Activated CD8-positive, alpha-beta T cell treated with anti-CD3 and anti-CD28 coated beads, Interleukin-2, amount 10 ng/mL, durations not matched to agents 7 days and 5 days (primary cell): ENCODE measurements at places on chromosomes 4 and X.

- DNase-seq, result no peak
Measured at GRCh38 chrX:155864655-155865054, 16.5 kb upstream of the VAMP7 start.

DNA sequence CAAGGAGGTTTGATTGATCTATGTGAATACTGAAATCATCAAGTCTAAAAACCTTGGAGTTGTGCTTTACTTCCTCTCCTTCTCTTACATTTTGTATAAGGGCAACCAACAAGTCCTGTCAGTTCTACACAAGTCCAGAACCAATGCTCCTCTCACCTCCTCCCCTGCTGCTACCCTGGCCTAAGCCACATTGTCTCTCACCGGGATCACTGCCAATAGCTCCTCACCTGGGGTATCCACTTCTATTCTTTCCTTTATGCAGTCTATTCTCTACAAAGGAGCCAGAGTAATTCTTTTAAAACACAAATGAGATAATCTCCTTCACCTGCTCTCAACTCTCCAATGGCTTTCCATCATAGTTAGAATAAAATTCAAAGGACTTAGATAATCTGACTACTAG lies 13.3 kb upstream of the ARHGEF6 start:
- DNase-seq, result no peak

- no peak for DNase-seq
Measured at GRCh38 chr4:152605641-152606335, 69.9 kb upstream of the FBXW7 start.

DNA sequence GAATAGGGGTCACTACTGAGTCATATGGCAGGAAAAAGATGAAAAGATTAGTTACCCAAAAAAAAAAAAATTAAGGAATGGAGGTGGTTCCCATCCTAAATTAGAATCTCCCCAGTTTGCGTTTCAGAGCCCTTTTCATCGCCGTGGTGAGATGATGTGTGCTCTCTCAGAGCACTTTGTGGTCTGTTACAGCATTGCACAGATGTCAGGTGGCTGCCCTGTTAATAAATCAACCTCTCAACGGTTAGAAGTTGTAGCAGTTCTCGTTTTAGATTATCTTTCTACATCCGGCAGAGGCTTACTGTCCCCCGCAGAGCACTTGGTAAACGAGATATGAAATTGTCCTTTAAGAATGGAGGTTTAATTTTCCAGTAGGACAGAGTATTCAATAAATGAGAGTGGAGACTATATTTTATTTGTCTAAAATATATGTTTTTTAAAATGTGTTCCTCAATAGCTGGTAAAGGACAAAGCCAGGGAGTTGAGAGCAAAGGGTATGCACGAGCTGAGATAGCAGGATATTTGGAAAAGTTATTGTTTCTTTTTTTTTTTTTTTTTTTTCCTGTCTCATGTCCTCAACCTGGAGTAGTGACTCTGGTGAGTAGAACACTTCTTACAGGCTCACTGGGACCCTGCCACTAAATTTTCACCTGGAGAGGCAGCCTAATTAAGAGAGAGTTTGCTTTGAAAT lies 26.9 kb downstream of the AFF1 start:
- peak; percentile 42 for DNase-seq

DNA sequence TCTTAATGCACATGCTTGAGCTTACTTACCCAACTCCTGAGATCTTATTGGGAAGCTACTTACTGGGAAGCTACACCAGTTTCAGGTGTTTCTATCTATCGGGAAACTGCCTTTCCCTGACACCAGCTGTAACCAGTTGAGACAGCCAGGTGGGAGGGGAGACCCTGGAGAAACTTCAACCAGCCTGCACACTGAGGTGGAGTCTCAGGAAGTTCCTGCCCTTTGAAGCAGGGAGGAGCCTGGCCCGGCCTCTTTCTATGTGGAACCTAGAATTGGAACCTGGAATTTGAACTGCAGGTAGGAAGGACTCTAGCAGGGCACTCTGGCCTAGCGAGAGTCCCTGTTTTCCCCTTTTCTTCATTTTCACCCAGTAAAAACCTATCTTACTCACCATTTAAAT lies 425.8 kb upstream of the PABPC4L start:
- DNase-seq, result no peak

DNA sequence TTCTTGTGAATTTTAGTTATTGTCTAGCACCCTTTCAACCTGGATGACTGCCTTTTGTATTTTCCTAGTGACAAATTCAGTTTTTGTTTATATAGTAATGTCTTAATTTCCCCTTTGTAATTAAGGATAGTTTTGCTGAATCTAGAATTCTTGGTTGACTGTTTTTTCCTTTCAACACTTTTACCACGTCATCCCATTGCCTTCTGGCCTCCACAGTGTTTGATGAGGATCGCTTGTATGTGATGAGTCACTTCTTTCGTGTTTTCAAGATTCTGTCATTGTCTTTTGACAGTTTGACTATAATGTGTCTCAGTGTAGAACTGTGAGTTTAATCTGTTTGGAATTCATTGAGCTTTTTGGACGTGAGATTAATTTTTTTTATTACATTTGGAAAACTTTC lies 30.1 kb downstream of the KDM6A start:
- DNase-seq, result no peak

- DNase-seq, result no peak
Measured at GRCh38 chr4:54276641-54277430, 47.7 kb downstream of the PDGFRA start.

- peak; percentile 21 for DNase-seq
Measured at GRCh38 chrX:8981723-8982122, 52.2 kb downstream of the FAM9B start.

DNA sequence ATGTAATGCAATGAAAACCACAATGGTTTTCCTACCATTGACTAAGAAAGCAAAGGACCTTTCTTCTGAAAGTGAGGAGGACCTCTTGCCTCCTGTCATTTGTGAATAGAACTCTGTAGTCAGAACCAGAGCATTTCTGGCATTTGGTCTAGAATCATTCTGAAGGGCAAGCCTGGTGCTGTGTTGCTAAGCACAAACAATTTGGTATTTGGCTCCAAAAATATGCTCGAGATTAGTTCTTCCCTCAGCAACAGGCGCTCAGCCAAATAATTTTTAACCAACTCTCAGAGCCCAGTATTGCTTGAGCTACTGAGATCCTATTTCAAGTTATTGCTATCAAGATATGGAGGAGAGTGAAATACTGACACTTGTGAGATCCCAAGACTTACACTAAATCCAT lies 71.0 kb downstream of the SNCA start:
- DNase-seq, result no peak

GRCh38 chr4:111480510-111480909 lies 664.7 kb upstream of the FAM241A start:
- DNase-seq, result no peak

GRCh38 chrX:97529536-97530200 lies 646.0 kb downstream of the RPA4 start:
- no peak for DNase-seq

- no peak for DNase-seq
Measured at GRCh38 chr4:112296949-112297880, at the start of gene ALPK1. Gene ALPK1 (plus strand): TSS chr4:112297369.

DNA sequence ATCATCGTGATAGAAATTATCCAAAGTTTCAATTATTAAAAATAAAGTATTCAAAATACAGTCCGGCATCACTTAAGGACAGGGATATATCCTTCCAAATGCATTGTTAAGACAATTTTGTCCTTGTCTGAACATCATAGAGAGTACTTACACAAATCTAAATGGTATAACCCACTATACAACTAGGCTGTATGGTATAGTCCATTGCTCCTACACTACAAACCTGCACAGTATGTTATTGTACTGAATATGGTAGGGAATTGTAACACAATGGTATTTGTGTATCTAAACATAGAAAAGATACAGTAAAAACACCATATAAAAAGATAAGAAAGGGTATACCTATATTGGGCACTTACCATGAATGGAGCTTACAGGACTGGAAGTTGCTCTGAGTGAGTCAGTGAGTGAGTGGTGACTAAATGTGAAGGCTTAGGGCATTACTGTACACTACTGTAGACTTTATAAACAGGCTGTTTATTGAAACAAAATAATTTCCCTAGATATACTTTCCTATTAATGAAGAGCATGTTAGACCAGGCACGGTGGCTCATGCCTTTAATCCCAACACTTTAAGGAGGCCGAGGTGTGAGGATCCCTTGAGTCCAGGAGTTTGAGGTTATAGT lies 44.8 kb upstream of the PTPN13 start:
- DNase-seq, result no peak

DNA sequence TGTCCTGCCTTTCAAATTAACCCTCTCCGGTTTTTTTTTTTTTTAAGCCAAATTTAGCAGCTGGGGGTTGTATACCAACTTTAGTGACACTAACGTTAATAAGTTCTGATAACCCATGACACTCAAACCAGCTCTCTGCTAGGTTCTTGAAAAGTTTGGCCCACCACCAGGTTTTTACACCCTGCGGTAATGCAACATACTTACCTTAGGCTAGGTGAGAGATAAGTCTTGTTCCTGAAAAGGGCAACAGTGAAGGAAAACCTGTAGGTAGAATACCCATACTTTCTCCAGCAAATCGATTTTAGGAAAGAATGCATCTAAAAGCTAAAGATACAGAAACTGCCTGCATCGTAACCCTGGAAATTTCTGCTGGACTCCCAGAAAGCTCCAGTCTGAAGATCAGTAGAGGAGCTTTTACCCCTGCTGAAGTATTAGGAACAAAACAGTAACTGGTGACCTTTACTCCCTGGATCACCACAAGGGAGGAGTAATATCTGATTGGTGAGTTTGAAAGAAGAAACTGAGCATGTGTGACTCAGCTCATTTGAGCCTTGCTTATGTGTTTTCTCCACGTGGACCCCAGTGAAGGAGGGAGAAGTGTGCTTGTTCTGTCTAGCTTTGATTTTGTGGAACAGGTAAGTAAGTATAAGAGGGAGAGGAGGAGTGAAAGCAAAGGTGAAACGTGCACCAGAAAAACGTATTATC lies 34.4 kb upstream of the COX18 start:
- DNase-seq, result no peak

GRCh38 chr4:142818031-142818430 lies 28.1 kb downstream of the INPP4B start:
- no peak for DNase-seq

DNA sequence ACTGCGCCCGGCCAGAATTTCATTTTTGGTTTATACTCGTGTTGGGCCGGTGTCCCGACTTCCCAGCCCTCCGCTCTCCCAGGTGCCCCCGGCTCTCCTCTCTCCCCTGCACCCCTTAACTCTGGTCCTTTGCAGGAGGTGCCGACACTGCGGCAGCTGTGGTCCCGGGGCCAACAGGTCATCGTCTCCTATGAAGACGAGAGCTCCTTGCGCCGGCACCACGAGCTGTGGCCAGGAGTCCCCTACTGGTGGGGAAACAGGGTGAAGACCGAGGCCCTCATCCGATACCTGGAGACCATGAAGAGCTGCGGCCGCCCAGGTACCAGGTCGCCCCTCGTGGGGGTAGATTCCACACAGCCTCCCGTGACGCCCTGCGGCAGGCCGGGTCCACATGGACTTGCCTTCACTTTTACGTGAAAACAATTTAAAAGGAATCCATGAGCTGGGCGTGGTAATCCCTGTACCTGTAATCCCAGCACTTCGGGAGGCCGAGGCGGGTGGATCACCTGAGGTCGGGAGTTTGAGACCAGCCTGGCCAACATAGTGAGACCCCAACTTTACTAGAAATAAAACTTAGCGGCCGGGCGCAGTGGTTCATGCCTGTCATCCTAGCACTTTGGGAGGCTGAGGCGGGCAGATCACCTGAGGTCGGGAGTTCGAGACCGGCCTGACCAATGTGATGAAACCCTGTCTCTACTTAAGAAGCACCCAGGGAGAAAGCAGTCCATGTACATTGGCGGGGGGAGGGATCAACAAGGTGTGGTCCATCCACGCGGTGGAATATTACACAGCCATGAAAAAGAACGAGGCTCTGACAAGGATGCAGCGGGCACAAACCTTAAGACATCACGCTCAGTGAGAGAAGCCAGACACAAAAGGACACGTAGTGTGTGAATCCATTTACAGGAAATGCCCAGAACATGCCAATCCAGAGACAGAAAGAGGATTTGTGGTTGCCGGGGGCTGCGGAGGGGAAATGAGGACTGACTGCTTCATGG lies 12.0 kb downstream of the PLCXD1 start:
- no peak for DNase-seq

DNA sequence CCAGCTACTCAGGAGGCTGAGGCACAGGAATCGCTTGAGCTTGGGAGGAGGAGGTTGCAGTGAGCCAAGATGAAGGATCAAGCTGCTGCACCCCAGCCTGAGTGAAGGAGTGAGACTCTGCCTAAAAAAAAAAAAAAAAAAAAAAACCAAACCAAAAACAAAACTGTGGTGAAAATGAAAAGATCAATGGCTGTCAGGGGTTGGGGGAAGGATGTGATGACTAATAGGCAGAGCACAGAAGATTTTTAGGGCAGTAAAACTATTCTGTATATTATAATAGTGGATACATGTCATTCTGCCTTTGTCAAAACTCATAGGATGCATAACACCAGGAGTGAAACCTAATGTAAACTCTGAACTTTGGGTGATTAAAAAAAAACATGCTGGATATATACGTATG lies 69.9 kb upstream of the ELOVL6 start:
- DNase-seq, result no peak

DNA sequence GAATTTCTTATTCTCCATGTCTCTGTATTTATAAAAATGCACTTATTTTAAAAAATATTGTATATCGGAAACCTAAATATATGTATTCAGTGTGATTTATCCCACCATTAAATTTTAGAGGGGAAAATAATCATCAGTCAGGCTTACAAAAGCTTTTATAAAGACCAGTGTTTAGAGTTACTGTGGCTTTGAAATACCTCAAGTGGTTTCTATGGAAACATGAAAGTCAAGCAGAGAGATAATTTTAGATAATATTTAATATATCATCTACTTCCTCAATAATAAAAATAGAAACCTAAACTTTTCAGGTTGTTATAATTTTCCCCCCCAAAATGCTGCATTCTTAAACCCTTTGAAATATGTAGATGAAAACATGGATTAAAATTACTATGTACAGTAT lies 332.9 kb upstream of the PITX2 start:
- no peak for DNase-seq

DNA sequence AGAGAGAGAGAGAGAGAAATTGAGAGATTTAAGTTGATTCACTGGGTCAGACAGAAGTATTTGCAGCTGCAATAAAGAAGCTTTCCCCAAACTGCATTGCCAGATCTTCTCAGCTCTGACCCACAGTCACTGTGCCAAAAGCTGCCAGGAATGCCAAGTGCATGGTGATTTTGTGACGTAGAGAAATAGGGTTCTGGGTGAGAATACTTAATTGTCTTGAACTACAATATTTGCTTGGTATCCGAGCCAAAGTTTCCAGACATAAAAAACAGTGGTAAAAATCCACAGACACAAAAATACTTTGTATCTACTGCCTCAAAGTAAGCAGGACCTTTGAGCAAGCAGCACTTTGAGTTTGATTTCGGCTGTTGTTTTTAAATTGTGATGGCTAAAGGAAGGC lies 331.1 kb downstream of the GRID2 start:
- no peak for DNase-seq

- no peak for DNase-seq
Measured at GRCh38 chrX:68438575-68438974, 5.3 kb upstream of the OPHN1 start.

- DNase-seq, result no peak
Measured at GRCh38 chrX:133994576-133994975, 9.2 kb upstream of the GPC3 start.
